ENCODE measurements at places on chromosomes 1 and 21. TPM values are rescaled to one million over a fixed set of nuclear protein-coding genes. Genes with fewer than 3 reads are reported as not detected.
A peak's percentile ranks its signal among the peaks of the same experiment; 100 is the strongest.

Gene POGZ
- 141 TPM for total RNA-seq

Gene RNU1-4
- 3,278 TPM for total RNA-seq

Gene TMPRSS3
- total RNA-seq = 4.0 TPM

Gene CYP4Z1
- total RNA-seq = not detected

Gene CD2
- total RNA-seq = 192 TPM

Gene LCE1E
- total RNA-seq = not detected

Gene ARHGEF10L
- total RNA-seq = not detected

Gene VCAM1
- total RNA-seq = not detected

Gene PSMA5
- total RNA-seq = 61.5 TPM

Gene RWDD3
- 15.7 TPM for total RNA-seq

Gene MYBPHL
- not detected for total RNA-seq

Gene KCNE2
- total RNA-seq = not detected

Gene CD101
- total RNA-seq = 14.9 TPM

GRCh38 chr1:155983191-155984024 is 5.1 kb upstream of the ARHGEF2 start:
- no peak for DNase-seq

GRCh38 chr1:6512245-6512907 is 20.9 kb upstream of the PLEKHG5 start:
- DNase-seq = no peak

DNA sequence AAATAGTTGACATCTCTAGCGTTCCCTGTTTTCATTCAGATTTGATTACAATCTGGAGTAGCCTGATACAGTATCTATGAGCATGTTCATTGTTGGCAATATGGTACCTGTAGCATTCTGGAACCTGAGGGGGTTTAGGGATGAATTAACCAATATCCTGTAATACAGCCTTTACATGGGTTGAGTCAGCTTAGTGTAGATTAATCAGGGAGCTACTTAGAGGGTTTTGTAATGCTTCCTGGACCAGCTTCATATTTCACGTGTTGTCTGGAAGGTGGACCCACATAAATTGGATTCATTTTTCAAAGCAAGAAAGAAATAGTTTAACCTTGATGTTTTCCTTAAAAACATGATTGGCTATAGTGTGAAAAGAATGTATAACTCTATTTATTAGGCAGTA is 3.6 kb downstream of the OTUD3 start:
- no peak for DNase-seq

- DNase-seq = no peak
These were observed 57.3 kb downstream of the SLC25A24 start for GRCh38 chr1:108142773-108143394.

DNA sequence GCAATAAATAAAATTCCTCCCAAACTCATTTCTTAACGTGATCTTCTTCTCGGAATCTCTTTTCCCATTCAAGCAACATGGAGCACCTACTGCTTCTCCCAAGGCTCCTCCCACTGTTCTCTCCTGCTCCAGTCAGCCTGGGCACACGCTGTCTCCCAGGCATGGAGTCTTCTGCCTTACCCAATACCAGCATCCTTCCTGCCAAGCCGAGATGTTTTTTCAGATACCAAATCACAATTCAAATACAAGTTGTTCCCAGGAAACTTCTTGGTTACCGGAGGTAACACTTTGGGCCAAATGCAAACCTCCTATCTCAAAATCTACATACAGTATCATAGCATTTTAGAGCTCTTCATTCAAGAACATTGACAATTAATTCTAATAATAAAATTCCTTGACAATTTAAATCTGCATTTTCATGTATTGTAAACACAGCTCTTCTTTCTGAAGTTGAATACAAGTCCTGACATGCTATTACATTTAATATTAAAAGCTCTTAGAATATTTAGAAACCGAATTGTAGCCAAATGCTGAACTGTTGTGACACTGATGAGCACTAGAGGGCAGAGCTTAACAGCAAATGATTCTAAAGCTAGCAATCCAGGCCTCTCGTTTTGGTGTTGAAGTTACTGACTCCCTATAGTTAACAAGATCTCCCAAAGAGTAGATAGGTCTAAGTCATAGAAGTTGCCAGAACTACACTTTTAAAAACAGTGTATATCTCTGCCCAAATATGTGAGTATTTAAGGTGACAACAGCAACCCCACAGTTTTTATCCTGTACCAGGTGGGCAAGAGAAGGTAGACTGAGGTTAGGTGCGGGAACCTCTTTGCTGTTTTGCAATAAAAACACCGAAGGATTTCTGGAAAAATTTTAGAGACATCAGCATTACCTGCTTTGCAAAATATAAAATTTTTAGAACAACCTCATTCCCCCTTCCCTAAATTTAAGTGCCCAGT is 52.3 kb downstream of the BCAR3 start:
- peak; percentile 26 for DNase-seq

- DNase-seq = no peak
These were observed 1.0 kb upstream of the JAK1 start for GRCh38 chr1:64967381-64967780.

- DNase-seq = no peak
These were observed 122.3 kb upstream of the CD34 start for GRCh38 chr1:208033236-208033635.

GRCh38 chr1:66464351-66464750 is 69.6 kb upstream of the SGIP1 start:
- DNase-seq = no peak

- DNase-seq = no peak
These were observed 85.2 kb upstream of the ACTL8 start for GRCh38 chr1:17669866-17670451.

- DNase-seq = no peak
These were observed 147.7 kb downstream of the HUNK start for GRCh38 chr21:32020564-32020963.

DNA sequence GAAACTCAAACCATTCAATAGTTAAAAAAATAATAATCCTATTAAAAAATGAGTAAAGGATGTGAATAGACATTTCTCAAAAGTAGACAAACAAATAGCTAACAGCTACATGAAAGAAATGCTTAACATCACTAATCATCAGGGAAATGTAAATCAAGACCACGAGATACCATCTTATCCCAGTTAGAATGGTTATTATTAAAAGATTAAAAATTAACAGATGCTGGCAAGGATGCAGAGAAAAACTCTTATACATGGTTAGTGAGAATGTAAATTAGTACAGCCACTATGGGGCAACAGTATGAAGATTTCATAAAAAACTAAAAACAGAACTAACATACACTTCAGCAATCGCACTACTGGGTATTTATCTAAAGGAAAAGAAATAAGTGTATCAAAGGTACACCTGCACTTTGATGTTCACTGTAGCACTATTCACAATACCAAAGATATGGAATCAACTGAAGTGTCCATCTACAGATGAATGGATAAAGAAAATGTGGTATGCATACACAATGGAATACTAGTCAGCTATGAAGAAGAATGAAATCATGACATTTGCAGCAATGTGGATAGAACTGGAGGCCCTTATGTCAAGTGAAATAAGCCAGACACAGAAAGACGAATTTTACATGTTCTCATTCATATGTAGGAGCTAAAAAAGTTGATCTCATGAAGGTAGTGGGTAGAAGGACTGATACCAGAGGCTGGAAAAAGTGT is 117.9 kb downstream of the ACBD6 start:
- no peak for DNase-seq

GRCh38 chr1:3192825-3193224 is 123.8 kb downstream of the PRDM16 start:
- no peak for DNase-seq

GRCh38 chr1:242629396-242629795 is 104.9 kb upstream of the PLD5 start:
- no peak for DNase-seq

DNA sequence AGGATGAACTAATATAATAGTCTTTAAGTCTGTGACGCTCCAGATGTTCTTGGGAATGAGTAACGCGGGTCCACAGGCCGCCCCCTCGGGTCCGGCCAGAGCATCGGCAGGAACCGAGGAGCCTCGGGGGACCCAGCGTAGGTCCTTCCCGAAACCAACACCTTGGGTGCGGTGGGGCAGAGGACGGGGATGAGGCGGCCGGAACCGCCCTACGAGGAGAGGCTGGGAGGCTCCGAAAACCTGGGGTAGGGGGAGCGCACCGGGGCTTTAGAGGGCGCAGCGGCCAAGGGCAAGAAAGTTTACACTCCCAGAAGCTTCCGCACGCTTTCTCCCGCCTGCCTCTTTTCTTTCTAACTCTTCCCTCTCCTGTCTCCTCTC is 7.1 kb downstream of the DMRTA2 start:
- DNase-seq = no peak

GRCh38 chr1:235067396-235068157 is 61.1 kb downstream of the TOMM20 start:
- DNase-seq = no peak

DNA sequence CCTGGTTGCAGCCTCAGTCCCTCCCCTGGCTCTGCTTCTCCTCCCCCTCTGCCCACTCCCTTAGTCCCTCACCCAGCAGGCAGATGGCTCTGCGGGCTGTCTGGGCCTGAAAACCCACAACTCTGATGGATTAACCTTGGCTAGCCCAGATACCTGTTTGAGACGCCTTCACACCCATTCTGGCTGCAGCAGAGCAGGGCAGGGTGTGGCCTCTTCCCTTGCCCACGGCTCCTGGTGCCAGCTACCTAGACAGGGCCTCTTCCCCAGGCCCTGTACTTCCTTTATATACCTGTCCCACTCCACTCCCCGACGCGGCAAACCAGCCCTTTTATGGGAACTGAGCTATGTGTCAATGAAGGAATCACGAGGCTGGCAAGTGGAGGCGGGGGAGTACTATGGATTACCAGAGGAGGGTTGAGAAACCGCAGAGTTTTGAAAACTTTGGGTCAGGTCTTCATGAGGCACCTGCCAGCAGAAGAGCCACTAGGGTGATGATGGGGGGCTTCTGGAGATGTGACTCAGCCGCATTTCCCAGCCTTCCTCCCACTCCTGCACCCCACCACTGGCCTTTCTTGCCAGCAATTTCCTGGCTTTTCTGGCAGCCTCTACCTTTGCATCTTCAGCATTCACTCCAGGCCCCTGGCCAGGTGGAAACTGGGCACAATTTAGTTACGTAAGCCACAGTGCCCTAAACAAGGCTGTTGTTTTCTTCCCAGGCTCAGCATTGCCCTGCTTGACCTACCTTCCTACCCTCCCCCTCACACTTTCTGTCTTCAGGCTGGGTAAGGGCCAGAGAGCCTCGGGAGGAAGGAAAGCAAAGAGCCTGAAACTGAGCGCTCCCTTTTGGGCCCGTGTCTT is at the start of gene CHI3L1:
Gene CHI3L1, minus strand, starts transcription at position 259 of the 858 bp plus-strand sequence. Its CDS starts 81 bp downstream, at position 178.
- DNase-seq = no peak

DNA sequence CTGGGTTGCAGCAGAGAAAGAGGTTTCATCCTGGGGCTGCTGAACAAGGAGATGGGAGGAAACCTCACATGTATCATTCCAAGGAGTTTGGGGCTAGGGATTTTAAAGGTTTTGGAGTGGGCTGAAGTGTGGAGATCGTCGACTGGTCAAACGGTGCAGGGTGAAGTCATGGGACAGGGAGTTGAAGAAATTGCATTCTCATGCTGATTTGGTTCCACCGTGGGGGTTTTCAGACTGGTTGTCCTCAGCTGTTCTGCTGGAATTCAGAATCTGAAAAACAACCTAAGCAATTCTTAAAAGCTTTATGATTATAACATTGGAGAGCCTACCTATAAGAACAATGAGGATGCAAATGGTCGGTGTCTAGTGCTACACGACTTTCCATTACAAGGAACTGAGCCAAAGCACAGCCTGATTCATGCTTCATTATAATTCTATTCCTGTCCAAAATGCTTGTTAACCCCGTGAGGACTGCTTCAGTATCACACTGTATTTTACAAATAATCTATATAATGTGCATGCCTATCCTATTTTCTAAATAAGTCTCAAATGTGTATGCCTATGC is 242.7 kb downstream of the TM2D1 start:
- no peak for DNase-seq
